ENCODE measurements at places on chromosomes 1 and 21.

DNA sequence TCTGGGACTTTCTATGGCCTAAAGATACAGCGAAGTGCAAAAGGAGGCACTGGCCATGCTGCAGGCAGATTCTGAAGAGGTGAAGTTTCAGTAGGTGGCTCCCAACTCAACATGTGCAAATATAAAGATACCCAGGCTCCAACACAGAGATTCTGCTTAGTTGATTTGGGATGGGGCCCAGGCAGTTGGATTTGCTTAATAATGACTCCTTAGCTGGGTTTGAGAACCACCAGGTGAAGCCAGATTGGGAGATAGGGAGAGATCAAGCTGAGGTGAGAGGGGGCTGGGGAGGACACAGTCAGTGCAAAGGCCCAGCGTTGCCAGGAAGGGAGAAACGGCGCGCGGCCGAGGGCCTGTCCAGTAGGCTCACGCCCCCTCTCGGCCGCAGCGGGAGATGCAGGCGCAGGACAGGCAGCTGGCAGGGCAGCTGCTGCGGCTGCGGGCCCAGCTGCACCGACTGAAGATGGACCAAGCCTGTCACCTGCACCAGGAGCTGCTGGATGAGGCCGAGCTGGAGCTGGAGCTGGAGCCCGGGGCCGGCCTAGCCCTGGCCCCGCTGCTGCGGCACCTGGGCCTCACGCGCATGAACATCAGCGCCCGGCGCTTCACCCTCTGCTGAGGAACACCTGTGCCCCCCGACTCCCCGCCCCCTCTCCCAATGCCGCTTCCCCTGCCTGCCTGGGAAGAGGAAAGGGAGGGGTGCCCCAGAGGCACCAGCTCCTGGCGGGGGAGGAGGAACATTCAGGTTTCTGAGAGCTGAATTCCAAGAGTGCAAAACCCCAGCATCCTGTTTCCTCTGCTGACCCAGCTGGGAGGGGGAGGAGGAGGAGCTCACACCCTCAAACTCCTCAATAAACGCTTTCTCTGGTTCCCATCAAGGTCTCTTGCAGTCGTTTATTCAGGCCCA lies 1.2 kb downstream of the FAM167B start:
- peak; percentile 68 for DNase-seq

GRCh38 chr1:27290581-27290980 lies 31.4 kb upstream of the TMEM222 start:
- DNase-seq: no peak

- no peak for DNase-seq
These were observed 21.9 kb downstream of the NFIA start for GRCh38 chr1:61104220-61104671.

DNA sequence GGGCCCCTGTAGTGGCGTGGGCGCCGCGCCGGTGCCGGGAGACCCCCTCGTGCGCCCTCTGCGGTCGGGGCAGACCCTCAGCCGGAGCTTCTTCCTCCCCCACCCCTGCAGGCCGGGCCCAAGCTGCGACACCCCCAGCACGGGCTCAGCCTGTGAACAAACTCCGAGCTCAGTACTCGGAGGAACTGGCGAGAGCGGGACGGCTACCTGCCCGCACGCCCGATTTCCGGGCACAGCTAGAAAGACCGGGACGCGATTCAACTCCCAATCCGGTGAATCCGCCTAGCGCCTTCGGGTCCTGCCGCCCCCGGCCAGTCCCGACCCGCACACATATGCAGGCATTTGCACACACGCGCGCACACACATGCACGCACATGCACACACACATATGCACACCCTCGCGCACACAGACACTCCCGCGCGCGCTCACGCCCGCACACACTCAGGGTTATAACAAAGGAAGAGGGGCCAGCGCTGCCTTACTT lies 580 bp upstream of the BLACAT1 start:
- no peak for DNase-seq

GRCh38 chr1:45152126-45152525 lies 54.3 kb downstream of the ZSWIM5 start:
- no peak for DNase-seq

DNA sequence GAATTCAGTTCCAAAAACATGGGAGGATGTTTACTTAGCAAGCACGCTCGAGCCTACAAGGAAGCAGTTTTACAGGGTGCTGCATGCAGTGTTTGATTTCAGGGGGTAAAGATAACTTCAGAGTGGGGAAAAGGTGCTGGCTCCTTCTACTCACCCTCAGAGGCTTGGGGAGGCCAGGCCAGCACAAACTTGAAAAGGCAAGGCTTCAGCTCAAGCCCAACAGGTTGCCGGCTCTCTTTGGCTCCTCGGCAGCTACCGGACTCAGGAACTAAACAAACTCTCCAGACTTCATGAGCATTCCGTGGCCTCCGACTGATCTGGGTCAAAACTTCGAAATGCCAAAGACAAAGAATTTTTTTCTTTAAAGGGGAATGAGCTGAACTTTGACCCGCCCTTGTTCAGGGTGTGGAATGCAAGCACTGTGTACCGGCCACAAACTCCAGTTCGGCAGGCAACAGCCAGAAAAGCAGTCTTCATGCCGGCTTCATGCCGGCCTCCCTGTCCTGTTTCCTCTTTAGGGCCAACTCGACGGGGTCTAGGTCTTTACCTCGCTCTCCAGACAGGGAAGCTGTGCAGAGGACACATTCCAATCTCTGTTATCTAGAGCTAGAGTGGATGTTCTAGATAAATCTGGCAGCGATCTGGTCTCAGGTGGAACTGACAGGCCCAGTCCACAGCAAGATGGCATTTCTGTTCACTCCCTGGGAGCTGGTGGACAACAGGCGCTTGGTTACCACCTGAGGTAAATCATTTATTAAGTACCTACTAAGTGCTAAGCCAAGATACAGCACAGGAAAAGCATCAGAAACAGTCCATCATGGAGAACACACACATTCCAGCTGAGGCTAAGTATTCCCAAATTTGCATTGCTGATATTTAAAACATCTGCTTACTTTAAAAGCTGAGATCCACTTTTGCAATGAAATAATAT lies 75.0 kb downstream of the CD46 start:
- no peak for DNase-seq

- no peak for DNase-seq
These were observed 65.4 kb downstream of the TP53BP2 start for GRCh38 chr1:223780318-223780717.

DNA sequence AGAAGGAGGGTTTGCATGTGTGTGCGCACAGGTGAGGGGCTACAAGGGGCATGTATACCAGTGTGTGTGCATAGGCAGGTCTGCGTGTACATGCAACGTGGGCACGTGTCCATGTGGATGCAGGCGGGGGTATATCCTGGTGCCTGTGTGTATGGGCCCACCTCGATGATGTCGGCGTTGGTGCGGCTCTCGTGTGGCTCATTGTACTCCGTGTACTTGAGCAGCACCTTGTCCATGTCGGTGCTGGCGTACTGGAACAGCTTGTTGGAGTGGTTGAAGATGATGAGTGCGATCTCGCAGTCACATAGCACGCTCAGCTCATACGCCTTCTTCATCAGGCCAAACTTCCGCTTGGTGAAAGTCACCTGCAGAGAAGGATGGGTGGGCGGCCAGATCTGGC lies 18.3 kb downstream of the MEF2D start:
- DNase-seq: no peak

GRCh38 chr1:53370369-53370961 lies 42.6 kb upstream of the LRP8 start:
- DNase-seq: no peak

- no peak for DNase-seq
These were observed 163.0 kb upstream of the KAZN start for GRCh38 chr1:14435368-14436023.

DNA sequence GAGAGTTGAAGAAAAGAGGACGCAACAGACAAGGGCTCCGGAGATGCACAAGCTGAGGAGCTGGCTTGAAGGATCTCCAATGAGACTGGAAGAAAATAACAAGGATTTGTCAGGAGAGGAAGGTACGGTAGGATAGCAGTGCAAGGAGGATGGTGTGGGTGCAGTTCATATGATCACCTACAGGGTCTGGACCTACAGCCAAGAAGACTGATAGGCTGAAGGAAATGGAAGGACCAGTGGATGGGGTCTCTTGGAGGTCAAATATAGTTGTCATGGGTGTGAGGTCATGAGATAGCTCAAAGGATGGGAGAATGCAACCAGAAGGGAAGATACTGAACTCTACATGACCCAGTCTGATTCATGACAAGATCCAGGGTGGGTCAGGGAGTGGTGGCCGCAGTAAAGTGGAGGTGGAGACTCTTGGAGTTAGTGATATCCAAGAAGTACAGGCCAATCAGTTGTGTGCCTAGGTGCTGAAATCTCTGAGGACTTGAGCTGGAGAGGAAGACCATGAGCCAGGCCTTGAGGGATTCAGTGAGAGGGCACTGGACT lies 15.3 kb upstream of the KANK4 start:
- DNase-seq: no peak

All from activated CD4-positive, alpha-beta T cell treated with anti-CD3 and anti-CD28 coated beads, Interleukin-2, amount 50 U/mL, for 4 hours (primary cell).